ENCODE measurements at places on chromosomes 13 and 19.

- DNase-seq: no peak
Observed at GRCh38 chr19:47863514-47863936, 4.5 kb downstream of the TPRX2 start.

DNA sequence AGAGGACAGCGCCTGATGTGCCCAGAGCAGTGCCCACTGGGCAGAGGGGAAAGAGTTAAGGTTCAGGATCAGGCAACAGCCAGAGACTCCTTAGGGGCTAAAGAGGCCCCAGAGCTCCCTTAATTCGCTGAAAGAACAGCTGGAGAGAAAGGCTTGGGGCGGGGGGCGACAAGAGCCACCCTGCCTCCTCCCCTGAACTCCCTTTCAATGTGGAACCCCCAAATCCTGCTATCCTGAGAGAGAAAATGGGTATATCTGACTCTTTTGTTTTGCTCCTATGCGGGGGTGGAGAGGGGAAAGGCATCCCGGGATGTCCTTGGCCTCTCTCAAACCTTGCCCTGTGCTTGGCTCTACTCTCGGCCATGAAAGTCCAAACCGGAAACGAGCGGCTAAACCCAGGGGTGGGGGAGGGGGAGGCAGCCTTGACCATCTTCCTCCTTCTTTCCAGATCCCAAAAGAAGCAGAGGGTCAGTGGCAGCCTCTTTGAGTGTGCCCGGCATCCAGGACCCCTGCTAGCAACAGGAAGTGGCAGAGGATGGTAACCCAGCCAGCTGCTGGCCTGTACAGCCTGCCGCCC, 4.7 kb downstream of the PRKACA start:
- no peak for DNase-seq

- DNase-seq: no peak
Observed at GRCh38 chr19:42306646-42307045, 4.2 kb upstream of the PAFAH1B3 start.

DNA sequence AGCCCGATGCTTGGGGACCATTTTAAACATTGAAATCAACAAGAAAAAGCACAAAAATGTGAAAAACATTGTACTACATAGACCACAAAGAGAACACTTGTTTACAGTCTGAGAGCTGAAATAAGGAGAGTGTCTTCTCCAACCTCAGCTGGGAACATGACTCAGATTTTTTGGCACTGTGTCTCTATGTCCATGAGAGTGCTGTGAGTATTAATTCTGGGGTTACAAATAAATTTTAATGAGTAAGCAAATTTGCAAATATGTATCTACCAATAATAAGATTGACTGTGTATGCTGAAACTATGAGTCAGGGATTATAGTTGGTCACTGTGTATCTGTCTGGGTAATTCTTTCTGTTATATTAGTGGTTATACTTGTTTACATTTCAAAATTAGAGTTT, 174.0 kb downstream of the DCT start:
- no peak for DNase-seq

DNA sequence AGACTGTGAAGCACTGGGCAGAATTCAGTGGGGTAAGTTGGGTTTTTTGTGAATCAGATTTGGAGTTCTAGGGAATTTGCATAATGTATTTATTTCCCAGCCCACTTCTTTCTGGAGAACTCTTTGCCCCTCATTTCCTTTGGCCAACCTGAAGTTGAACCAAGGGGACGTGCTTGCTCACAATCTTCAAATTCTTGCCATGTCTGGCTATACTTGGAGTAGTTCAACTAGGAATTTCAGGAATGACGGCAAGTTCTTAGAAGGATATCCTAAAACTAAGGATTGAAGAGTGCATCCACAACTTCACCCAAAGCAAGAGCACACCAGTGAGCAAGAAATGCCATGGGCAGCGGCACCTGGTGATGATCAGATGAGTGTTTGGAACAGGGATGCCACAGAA, 88.5 kb downstream of the TEX26 start:
- DNase-seq: no peak

Data from cortex of kidney (tissue), 1 donor.